ENCODE measurements at places on chromosomes 13 and 19.

- DNase-seq = no peak
Observed at GRCh38 chr13:30529085-30529834, 63.5 kb upstream of the HMGB1 start.

DNA sequence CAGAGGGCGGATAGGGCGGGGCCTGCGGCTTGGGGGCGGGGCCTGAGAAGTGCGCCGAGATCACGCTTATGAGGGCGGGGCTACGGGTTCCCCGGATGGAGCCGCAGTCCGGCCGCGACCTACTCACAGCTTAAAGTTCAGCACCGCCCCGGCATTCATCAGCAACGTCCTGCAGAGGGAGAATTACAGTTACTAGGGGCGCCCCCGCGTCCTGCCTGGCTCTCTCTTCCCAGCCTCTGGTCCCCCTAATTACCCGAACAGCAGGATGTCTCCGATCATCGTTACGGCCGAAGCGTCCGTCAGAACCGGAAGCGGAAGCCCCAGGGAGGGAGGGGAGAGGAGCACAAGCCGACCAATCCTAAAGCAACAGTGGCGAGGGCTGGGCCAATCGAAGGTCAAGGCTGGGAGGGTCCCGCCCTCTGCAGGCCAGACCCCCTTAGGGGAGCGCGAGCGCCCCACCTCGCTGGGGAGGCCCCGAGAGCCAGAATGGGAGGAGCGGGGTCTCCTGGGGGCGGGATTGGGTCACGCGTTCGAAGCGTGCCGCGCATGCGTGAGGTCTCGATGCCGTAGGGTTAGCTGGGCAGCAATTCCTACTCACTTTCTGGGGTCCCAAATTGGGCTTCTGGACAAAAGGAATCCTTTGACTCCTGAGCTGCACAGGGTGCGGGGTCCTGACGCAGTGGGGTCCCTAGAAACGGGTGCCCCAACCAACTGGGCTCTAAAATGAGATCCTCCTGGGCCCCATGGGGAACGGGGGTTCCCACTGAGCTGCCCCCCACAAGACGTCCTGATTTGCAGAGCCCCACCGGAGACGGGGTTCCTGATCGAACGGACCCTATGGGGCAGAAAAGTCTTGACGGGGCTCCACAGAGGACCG, at the start of gene SMIM7:
TSS of gene SMIM7 (minus strand) at position 313 of the 877 bp plus-strand sequence. CDS start at position 279, 34 bp downstream.
- peak; percentile 98 for DNase-seq

DNA sequence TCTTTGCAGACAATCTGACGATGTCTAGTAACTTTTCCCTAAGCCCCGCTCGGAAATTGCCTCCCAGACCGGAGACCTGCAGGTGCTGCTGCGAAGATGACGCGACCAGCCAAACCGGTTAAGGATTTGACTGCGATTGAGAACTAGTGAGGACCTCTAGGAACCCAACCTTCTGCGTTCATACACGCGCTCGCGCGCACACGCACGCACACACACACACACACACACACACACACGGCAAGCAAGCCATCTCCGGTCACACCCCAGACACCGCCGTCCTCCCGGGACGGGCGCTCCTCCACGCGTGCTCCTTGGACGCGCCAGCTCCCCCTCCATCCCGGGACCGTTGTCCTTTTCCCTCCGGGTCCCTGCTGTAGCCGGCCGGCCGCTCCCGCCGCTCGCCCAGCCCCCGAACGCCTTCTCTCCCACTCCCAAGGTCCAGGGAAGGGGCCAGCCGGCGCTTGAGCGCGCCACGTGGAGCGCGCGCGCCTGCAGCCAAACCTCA, 1.2 kb downstream of the TBC1D4 start:
- DNase-seq = no peak

GRCh38 chr13:41454170-41454569, 3.2 kb upstream of the RGCC start:
- no peak for DNase-seq
